Activated CD4-positive, alpha-beta T cell treated with anti-CD3 and anti-CD28 coated beads, Interleukin-2, amount 10 ng/mL, durations not matched to agents 7 days and 5 days (primary cell): ENCODE measurements at places on chromosomes 1 and 21.

- DNase-seq = no peak
Measured at GRCh38 chr21:35345954-35346353, 296.9 kb upstream of the RUNX1 start.

DNA sequence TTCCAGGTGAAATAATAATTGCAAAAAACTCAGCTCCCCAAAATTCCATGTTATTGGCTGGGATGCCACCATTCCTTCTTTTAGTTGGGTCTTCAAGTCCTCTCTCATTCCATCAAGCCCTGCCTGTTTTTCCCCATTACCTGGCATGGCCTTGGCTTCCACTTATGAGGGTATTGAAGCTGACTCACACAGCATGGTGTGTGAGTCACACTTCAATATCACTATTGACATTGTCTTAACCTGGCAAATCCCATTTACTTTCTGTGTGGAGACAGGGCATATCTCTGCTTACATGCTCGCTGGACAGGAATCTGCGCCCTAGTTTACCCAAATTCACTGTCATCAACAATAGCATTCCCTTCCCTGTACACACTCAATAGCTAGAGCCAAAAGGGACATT lies 1806.8 kb downstream of the BRINP3 start:
- DNase-seq = no peak

DNA sequence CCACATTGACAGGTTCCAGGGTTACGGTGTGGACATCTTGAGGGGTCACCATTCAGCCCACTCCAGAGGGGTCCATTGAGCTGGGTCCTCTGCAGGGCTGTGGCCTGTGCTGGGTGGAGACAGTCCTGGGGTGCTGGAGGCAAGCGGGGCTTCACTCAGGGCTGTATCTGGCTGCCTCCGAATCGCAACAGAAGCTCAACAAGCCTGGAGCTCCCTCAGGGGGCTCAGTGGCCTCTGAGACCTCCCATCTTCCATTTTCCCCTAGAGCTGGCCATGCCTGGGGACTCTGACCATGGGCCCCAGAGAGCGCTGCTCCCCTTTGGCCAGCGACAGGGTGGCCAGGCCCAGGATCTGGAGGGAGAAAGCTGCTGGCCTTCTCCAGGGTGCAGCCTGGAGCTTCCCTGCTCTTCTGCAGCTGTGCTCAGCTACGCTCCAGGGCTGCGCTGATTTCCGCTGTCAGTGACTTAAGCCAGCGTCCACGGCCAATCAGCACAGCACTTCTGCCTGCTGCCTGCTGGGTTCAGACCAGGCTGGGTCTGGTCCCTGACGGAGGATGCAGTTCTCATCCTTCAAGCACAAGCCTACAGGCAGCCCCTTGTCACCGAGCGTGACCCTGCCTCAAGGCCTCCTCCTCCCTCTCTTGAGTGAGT lies 45.0 kb upstream of the ADARB1 start:
- DNase-seq = no peak

GRCh38 chr1:185486346-185486745 lies 169.3 kb upstream of the IVNS1ABP start:
- DNase-seq = no peak

DNA sequence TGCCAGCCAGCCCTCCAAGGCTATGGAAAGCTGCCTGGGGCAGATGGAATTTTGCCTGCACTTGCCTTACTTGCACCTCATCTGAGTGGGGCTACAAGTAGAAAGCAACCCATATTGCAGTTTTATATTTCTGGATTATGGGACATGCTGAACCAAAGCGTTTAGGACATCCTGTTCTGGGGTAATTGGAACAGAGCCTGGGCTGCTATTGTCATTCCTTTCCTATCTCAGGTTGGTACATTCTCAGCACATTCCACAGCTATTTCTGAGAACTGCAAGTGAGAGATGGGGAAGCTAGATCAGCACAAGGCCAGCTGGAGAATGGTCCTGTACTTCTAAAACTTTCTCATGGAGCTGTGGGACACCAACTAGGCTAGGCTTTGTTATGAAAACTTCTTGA lies 713.8 kb downstream of the KCNT2 start:
- no peak for DNase-seq

DNA sequence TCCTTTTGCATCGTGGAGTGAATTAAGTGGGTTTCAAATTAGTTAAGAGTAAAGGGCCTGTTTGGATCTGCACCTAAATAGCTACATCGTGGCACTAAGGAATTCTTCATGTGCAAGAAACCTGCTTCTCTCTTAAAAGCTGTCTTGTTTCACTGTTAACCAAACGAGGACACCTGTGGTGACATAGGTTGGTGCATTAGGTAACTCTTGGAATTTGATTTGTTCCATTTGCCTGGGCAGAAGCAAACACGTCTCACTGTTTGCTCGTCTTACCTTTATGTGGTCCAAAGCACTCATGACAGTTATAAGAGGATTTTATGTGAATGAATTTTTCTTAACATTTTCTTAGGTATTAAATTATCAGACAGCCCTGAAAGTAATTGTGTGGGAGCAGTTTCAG lies 60.9 kb downstream of the PRDM2 start:
- no peak for DNase-seq

- DNase-seq = no peak
Measured at GRCh38 chr1:12005488-12006166, 13.7 kb upstream of the MIIP start.

DNA sequence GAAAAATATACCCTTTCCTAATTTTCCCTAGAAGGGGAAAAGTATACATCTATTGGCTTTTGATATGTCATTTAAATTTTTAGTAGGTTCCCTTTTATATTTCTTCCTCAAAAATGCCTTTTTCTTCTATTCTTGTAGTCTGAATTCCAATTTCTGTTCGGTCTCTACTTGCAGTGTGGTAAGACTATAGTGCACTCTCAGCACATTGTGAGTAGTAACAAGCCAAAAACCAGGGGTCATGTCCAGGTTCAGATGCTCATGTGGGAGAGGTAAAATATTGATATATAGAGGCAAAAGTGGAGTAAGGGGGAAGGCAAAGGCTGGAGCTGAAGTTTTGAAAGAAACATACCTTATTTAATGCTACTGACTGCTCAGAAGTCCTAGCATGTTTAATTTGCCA lies 4.0 kb upstream of the FCGR2A start:
- DNase-seq = no peak

DNA sequence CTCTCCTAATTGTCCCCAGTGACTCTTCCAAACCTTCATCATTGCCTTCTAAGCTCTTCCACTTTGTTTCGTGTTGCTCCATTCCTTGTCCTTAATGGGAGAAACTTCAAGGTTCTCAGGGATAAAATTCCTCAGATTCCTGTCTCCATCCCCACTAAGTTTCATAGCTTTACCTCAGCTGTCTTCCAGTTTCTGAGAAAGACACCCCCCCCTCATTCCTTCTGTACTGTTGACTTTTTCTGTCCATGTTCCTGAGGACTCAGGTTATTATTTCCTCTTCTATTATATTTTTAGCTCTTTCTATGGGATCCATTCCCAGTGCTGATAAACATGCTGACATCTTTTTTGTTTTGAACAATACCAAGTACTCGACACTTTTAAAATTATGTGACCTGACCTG lies 215.3 kb upstream of the PTGFR start:
- DNase-seq = no peak

DNA sequence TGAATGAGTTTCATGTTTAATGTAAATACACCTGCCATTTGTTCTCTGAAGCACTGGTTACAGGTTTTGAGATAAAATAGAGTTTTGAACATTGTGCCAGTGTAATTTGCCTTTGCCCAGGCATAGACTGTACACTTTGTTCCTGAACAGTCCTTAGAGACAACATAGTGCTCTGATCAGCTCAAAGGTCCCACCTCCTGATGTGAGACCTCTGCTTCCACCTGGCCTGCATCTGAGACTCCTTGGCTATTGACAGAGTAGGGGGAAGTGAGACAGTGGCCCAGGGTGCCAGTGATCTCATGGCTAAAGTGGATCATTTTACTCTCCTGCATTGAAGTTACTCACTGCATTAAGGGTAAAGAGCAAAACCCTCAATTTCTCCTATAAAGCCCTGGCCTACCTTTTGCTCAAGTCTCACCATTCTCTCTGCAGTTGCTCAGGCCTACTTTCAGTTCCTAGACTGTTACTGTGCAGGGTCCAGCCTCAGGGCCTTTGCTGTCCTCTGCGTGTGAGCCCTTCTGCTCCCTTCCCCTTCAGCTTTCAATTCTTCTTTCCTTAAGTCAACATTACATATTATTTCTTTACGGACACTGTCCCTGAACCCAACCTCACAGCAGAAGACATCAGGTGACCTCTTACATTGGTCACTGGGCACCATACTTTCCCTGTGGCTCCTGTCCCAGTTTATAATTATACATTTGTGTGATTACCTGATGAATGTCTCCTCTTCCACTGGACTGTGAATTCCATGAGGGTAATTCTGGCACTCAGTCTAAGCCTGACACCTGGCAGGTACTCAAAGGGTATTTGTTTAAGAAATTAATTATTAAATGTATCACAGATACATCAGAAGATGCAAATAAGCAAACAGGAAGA lies 142.9 kb downstream of the ROR1 start:
- DNase-seq = no peak

DNA sequence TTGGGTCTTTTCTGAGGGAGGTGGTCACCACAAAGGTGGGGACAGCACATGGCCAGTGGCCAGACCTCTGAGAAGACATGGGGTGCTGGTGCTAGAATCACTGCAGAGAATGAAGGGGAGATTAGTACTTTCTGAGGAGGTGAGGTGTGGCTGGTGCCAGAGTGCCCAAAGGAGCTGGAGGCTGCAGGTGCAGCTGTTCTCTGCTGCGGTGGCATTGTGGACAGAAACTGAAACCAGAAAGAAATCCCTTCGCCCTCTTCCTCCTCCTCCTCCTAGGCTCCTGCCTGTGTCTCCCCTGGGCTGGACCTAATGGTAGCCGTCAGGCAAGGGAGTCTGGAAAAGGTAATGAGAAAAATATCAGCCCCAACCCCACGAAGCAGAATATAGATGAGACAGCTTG lies 261.7 kb downstream of the TM2D1 start:
- no peak for DNase-seq

DNA sequence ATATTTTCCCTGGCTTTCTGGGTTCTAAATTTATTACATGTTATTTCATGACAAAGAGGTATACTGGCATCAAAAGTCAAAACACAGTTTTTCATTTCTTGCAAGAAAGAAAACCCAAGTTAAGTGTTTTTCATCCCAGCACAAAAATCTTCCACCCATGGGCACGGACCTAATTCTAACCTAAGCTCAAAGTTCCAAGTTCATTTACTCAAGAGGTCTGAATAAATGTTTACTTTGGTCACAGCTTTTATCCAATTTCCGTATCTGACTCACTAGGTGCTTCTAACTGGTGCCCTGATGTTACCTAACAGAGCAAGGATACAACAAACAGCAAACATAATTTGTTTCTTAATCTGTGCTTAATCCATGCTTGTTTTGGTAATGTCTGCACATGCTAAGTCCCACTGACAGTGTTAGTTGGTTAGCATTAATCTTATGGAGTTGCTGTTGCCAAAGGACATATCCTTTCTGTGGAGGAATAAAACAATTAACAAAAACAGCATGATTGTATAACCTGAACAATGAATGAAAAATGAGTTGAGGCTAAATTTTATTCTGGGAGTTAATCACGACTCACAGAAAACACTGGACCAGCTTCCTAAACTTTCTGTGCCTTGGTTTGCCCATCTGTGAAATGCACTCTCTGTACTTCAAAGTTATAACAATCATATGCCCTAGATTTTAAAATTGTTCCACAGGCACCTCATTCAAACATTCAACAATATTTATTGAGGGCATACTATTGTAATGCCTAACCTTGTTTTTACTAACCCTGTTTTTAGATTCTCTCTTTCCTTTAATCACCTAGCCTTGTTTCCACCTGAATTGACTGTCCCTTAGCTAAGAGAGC lies 4.2 kb upstream of the CHD1L start:
- DNase-seq = no peak

GRCh38 chr1:188642704-188643103 lies 1814.0 kb downstream of the PLA2G4A start:
- no peak for DNase-seq

DNA sequence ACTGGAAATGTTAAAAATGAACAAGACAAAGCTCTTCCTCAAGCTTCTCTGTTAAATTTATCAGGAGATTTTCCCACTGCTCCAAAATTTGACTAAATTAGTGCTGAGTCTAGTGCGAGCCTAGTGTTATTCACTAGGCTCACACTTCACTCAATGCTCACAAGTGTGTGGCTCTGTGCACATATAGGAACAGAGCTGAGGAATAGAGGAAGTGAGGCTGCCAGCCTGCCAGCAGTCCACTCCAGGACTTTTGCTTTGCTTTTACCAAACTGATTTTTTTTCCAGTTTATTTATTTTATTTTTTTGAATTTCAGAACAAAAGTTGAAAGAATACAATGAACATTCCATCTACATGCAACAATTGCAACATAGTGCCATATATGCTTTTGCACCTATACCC lies 87.2 kb downstream of the VAV3 start:
- no peak for DNase-seq

GRCh38 chr1:73097917-73098316 lies 815.6 kb upstream of the NEGR1 start:
- DNase-seq = no peak

DNA sequence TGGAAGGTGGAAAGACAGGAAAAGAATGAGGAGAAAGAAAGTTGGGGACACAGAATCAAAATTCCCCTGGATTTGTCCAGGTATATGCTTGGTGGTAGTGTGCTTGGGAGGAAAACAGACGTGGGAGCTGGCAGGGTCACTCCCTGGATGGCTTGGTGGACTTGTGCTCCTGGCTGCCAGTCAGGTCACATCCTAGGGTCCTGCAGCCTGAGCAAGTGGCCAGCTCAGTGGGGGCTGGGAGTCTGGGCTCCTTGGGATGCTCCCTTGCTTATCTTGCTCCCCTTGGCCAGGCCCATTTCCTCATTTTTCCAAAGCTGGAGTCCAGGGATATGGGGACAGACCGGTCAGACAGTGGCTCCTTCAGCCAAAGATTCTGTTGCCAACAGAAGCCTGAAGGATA lies 144.0 kb downstream of the CNIH3 start:
- DNase-seq = no peak

- DNase-seq = peak; percentile 17
Measured at GRCh38 chr21:41112740-41113692, 54.9 kb upstream of the BACE2 start.

- no peak for DNase-seq
Measured at GRCh38 chr1:173916667-173917066, 460 bp downstream of the SERPINC1 start.

DNA sequence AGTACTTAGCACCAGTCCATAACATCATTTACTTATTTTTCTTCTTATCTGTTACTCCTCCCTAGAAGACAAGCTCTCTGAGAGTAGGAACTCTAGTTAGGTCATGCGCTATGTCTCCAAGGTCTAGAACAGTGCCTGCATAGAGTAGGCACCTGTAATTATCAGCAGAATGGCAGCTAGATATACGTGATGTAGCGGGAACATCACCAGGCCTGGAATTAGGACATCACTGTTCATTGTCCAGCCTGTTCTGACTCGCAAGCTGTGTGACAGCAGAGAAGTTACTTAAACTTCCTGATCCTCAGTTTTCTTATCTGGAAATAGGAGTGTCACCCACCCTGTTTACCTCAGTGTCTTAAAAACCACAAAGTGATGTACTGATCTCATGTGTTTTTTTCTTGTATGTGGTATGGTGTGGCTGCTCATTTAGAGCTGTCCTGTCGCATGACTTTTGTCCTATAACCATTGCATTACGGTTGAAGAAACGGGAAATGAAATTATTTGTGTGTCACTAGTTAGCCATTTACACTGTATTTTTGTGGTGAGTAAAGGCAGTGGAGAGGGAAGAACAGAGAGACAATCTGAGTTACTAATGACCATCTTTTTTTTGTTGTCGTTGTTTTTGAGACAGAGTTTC lies 37.1 kb upstream of the EXO1 start:
- DNase-seq = no peak
